ENCODE measurements at places on chromosomes 16 and 17.

GRCh38 chr17:78759969-78760352 lies 22.1 kb downstream of the CYTH1 start:
- no peak for DNase-seq

DNA sequence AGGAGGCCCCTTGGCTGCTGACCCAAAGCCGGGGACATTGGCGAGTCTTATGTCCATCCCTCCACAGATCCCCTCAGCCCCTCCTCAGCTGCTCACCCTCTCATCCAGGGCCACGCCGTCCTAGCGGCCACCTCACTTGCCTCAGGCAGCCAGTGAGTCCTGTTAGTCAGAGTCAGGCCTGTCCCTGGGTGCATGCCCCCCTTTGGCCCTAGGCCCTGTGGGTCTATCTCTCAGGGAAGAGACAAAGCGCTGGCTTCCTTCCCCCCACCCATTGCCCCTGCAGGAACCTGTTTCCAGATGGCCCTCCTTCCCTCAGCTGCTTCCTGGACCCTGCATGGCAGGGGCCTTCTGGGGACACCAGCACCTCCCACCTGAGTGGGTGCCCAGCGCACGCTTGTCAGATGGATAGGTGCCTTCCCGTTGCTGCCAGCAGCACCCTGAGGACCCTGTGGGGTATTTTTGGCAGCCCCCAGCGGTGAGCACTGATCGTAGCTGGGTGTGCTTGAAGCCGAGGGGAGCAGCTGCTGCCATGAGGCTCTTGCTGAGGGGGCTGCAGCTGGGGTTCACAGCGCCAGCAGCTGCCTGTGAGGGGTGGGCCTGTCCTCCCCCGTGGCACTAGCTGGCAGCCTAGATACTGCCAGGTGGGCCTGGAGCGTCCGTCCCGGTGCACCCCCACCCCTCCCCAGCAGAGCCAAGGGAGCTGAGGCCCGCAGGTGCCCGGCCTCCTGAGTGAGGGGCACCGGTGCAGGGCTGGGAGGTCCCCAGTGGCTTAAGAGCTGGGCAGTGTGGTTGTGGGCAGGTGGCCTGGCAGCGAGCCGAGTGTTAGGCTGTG lies 8.4 kb downstream of the DBNDD1 start:
- DNase-seq: no peak

DNA sequence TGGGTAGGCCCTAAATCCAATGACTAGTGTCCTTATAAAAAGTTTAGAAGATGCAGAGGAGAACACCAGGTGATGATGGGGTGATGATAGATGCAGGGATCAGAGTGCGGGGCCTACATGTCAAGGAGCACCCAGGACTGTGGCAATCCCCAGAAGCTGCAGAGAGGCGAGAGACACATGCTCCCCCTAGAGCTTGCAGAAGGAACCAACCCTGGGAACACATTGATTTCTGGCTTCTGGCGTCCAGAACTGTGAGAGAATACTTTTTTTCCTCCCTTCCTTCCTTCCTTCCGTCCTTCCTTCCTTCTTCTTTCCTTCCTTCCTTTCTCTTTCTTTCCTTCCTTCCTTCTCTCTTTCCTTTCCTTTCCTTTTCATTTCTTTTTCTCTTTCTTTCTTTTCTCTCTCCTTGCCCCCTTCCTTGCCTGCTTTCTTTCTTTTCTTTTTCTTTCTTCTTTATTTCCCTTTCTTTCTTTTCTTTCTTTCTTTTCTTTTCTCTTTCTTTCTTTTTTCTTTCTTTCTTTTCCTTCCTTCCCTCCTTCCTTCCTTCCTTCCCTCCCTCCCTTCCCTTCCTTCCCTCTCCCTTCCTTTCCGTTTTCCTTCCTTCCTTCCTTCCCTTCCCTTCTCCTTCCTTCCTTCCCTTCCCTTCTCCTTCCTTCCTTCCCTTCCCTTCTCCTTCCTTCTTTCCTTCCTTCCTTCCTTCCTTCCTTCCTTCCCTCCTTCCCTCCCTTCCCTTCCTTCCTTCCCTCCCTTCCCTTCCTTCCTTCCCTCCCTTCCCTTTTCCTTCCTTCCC lies 134.3 kb downstream of the HAPSTR1 start:
- DNase-seq: peak; percentile 25

GRCh38 chr16:47241061-47241460 lies 97.3 kb upstream of the NETO2 start:
- no peak for DNase-seq

- DNase-seq: peak; percentile 67
Measured at GRCh38 chr16:69311533-69312387, 610 bp downstream of the VPS4A start.

DNA sequence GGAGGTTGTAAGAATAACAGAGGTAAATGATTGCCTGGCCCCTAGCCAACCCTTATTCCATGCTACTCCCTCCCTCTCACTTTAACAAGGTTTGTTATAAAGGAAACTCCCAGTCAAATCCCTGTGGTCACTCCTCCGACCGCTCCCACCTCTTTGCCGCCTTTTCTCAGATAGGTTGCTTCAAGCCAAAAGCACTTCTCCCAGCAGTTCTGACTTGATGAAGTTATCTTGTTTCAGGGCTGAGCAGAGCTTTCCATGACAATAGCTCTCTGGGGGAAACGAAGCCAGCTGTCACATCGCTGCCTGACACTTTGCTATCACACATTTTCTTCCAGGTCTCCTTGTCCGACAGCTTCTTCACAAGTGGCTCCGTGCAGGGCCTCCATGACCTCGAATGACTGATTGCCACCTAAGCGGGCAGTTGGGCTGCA lies 278.6 kb downstream of the HAPSTR1 start:
- no peak for DNase-seq

GRCh38 chr16:50781518-50781917 lies 39.6 kb downstream of the CYLD start:
- no peak for DNase-seq

- no peak for DNase-seq
Measured at GRCh38 chr16:20803561-20804214, 2.6 kb downstream of the ERI2 start.

DNA sequence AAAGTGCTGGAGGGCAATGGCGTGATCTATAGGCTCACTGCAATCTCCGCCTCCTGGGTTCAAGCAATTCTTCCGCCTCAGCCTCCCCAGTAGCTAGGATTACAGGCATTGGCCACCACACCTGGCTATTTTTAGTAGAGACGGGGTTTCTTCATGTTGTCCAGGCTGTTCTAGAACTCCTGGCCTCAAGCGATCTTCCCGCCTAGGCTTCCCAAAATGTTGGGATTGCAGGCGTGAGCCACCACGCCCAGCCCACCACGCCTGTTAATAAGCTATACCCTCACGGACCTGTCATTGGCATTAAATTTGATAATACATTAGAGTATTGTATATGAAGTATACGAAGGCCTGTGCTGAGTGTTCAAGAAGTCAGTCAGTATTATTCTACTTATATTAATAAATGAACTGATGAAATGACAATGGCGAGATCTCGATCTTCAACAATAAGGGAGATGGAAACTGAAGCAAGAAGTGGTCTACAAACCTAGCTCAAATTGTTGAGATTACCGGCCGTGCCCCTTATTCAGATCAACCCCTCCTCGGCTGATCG lies 818 bp upstream of the BCAS3 start:
- DNase-seq: no peak

DNA sequence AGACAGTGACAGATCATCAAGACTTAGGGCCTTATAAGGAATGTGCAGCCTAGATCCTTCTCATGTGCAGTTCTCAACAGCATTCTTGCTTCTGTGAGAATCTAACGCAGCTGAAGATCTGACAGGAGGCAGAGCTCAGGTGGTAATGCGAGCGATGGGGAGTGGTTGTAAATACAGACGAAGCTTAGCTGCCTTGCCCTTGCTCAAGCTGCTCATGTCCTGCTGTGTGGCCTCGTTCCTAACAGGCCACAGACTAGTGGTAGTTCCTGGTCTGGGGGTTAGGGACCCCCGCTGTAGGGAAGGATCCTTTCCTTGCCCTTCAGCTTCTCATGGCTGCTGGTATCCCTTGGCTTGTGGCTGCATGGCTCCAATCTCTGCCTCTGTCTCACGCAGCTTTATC lies 10.3 kb upstream of the NTN1 start:
- DNase-seq: no peak

Measured in GM20000 (cell line).